ENCODE measurements at places on chromosomes 12 and 14. TPM values are rescaled to one million over a fixed set of nuclear protein-coding genes. Genes with fewer than 3 reads are reported as not detected.

DNA sequence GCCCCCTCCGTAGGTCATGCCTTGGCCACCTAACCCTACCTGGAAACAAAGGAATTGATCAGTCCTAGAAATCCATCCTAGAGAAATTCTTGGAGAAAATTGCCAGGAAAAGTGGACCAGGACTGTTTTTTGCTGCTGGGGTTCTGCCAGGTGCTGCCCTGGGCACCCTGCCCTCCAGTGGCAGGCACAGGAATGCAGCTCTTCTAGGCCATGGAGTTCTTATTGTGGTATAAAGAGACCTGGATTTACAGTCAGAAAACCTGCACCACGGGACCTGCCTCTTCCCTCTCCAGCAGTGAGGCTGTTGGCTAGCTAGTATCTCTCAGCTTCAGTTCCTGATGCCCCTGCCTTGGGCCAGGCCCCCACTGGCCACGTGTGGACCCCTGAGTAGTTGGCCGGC lies 59.7 kb downstream of the SLC24A4 start:
- DNase-seq, result no peak

LUM gene
- total RNA-seq, result not detected

GRCh38 chr12:122124370-122124769 lies 45.8 kb downstream of the MLXIP start:
- DNase-seq, result no peak

DNA sequence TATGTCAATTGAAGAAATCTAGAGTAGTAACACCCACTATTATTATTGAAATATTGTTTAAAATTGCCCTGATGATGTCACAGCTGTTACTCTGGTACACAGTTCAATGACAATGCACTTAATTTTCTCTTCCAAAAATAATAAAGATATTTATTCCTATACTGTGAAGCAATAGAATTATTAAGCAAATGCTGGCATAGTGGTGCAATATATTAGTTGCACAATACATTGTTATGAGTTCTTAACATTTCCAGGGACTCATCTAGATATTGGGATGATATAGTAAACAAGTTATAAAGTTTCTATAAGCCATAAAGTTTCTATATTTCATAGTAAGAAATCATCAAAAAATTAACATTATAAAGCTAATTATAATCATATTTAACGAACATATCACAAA lies 897.8 kb downstream of the LRFN5 start:
- DNase-seq, result no peak

DBX2 gene
- not detected for total RNA-seq

DNA sequence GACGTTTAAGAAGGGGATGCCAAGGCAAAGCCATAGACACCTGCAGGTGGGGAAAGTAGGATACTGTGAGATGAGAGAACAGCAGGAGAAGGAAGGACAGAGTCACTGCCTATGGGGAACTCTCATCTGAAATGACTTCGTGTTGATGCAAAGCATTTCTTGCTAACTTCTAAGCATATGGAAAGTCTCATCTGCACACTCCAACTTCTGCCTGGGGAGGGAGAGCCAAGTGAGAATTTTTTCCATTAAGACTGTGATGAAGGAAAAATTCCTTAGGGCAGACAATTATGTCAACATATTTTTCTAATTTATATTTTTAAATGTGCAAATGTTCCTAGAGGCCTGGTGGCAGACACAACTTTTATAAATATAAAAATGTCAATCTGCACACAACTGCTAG lies 115.3 kb downstream of the IPO8 start:
- no peak for DNase-seq

ENDOU gene
- total RNA-seq, result not detected

GRCh38 chr14:68461086-68461485 lies 331.8 kb downstream of the ZFP36L1 start:
- DNase-seq, result no peak

SERPINA9 gene
- not detected for total RNA-seq

GRCh38 chr14:53231171-53231570 lies 78.0 kb upstream of the DDHD1 start:
- no peak for DNase-seq

PDZRN4 gene
- not detected for total RNA-seq

GRCh38 chr12:2482938-2483660 lies 311.7 kb upstream of the FKBP4 start:
- no peak for DNase-seq

- no peak for DNase-seq
These were observed 244.0 kb downstream of the SNAPC1 start for GRCh38 chr14:62006116-62006731.

WIF1 gene
- total RNA-seq, result not detected

GRCh38 chr14:100660882-100661635 lies 65.6 kb upstream of the DLK1 start:
- DNase-seq, result no peak

TIMELESS gene
- total RNA-seq, result 7.5 TPM

POTEG gene
- total RNA-seq, result not detected

KRT3 gene
- total RNA-seq, result not detected

- DNase-seq, result no peak
These were observed 28.1 kb upstream of the PRICKLE1 start for GRCh38 chr12:42617622-42618021.

DNA sequence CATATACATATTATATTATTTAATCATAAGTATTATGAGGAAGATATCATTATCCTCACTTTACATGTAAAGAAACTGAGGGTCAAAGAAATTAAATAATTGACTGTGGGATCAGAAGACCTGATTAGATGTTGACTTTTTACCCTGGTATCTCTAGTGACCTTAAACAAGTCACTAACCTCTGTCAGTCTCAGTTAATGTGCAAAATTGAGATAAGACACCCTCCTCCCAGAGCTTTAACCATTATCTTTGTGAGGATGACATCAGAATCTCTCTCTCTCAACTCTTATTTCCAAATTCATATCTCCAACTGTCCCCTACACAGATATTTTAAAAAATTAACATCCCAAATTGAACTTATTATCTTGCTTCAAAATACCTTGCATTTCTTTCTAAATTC lies 177.8 kb downstream of the KLHL28 start:
- no peak for DNase-seq
